Breast epithelium (tissue), 4 donors: ENCODE measurements at places on chromosomes 1 and 21. TPM values are rescaled to one million over a fixed set of nuclear protein-coding genes. Genes with fewer than 3 reads are reported as not detected.

Gene AIM2
- 0.73 TPM for total RNA-seq

Gene KAZN
- total RNA-seq, result 16.4 TPM

Gene ZYG11A
- 1.2 TPM for total RNA-seq

Gene FCGR3A
- 8.6 TPM for total RNA-seq

Gene CELA2B
- not detected for total RNA-seq

Gene SRGAP2C
- total RNA-seq, result 17.0 TPM

Gene LCE2C
- total RNA-seq, result not detected

Gene KRTAP6-1
- not detected for total RNA-seq

Gene TMEM82
- not detected for total RNA-seq

Gene OR2T2
- total RNA-seq, result not detected

Gene DTL
- total RNA-seq, result 0.80 TPM

Gene S100A7
- total RNA-seq, result not detected

Gene USP21
- total RNA-seq, result 24.9 TPM

Gene EPS8L3
- total RNA-seq, result 3.6 TPM

Gene NBPF4
- total RNA-seq, result not detected

Gene TMOD4
- not detected for total RNA-seq

Gene ARHGAP30
- total RNA-seq, result 16.5 TPM

Gene TIAM1
- total RNA-seq, result 17.7 TPM

Gene SPOCD1
- total RNA-seq, result 0.15 TPM

Gene FAM177B
- total RNA-seq, result 2.3 TPM

Gene HPCAL4
- not detected for total RNA-seq

Gene HSF2BP
- 0.32 TPM for total RNA-seq

Gene FLG2
- not detected for total RNA-seq

Gene CELA2A
- total RNA-seq, result not detected

Gene ESRRG
- 0.16 TPM for total RNA-seq

Gene FBLIM1
- 17.4 TPM for total RNA-seq

Gene CNR2
- not detected for total RNA-seq

Gene CLCA4
- total RNA-seq, result 2.6 TPM

Gene FOXD2
- total RNA-seq, result 0.32 TPM

Gene CFAP45
- 2.6 TPM for total RNA-seq
